ENCODE measurements at places on chromosomes 7 and 10.

GRCh38 chr7:155069992-155070751, at the start of gene HTR5A:
Gene HTR5A (plus strand): TSS chr7:155070324. CDS start chr7:155070900, 576 bp downstream.
- peak; percentile 84 for DNase-seq

DNA sequence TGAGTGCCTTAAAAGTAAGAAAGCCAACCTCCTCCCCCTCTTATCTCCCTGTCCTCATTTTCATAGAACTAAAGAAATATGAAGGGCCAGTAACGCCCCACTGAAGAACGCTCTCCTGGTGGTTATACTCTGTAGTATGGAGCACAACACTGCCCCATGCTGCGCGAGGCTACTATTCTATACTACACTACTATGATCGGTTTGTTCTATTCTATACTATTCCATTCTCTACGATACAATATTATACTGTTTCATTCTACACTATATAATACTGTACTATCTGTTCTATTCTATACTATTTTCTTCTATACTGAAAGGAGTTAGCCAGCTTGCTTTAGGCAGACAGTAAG, 34.8 kb downstream of the DIP2C start:
- DNase-seq = no peak

- DNase-seq = peak; percentile 47
These were observed 204.6 kb downstream of the ARHGAP21 start for GRCh38 chr10:24518981-24519597.

DNA sequence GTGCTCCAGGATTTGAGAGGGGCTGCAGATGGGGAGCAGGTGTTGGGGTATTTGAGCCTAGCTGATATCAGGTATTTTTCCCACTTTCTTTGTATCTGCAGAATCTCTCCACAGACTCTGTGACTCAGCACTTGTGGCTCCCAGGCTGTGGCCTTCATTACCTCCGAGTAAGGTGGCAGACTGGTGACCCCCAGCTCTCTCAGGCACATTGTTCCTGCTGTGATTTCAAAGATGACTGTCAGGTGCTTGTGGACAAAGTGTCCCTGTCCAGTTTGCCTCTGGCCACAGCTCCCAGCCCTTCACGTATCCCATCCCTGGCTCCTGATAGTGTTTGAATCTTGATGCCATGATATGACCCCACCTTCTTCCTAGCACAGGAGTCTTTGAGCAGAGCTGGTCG, 396.8 kb upstream of the PODXL start:
- no peak for DNase-seq

DNA sequence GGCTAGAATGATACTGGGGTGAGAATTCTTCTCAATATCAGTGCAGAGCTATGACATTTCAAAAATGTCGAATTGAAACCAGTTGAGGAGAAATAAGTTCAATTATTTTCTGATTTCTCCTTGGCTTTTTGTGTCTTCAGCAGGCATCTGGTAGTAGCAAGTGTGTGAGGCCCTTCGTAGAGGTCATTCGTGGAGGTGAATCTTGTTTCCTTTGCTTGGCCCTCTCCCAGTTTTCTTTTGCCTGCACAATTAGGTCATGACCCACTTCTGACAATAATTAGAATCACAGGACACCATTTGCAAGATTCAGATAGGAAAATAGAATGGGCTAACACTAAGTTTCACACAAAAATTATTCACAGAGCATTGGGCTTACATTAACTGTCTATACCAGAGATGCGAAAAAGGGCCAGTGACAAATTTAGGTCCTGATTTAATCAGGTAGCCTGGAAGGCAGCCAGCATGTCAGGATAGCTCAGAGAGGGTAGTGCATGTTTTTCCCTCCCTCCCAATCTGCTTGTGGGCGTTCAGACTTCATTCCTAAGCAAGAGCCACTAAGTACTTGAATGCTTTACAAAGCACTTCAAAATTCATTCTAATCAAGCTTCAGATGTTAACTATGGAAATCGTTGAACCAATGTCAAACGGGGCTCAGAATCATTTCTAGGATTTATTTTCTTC, 24.0 kb upstream of the A1CF start:
- DNase-seq = no peak

GRCh38 chr7:153370092-153370491, 610.5 kb downstream of the ACTR3B start:
- DNase-seq = no peak

GRCh38 chr10:4051011-4051640, 266.1 kb upstream of the KLF6 start:
- no peak for DNase-seq

DNA sequence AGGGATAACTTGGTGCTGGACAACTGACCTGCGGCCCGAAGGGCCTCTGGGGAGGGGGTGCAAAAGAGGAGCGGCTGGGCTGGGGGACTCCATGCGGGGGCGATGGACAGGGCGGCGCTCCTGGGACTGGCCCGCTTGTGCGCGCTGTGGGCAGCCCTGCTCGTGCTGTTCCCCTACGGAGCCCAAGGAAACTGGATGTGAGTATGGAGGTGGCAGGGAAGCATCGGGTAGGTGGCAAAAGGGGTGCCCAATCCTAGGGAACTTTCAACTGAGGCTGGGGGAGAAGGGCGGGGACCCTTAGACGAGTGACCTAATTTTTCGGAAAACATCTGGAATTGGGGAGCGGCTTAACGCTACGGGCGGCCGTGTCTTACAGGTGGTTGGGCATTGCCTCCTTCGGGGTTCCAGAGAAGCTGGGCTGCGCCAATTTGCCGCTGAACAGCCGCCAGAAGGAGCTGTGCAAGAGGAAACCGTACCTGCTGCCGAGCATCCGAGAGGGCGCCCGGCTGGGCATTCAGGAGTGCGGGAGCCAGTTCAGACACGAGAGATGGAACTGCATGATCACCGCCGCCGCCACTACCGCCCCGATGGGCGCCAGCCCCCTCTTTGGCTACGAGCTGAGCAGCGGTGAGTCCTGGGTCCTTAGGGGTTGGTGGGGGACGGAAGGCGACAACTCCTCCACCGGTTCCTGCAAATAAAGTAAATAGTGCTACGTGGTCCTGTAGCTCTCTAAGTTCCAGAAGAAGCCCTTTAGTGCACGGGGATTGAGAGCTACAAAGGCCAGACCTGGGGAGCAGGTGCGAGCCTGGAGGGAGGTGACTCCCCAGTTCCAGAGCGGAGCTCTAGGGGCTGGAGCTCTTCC, 622 bp downstream of the WNT16 start:
- no peak for DNase-seq

GRCh38 chr7:1536743-1537534, 6.4 kb downstream of the MAFK start:
- DNase-seq = no peak

- no peak for DNase-seq
These were observed 23.1 kb upstream of the ZMIZ1 start for GRCh38 chr10:79045566-79046175.

- DNase-seq = no peak
These were observed 99.7 kb downstream of the AVL9 start for GRCh38 chr7:32594965-32595490.

DNA sequence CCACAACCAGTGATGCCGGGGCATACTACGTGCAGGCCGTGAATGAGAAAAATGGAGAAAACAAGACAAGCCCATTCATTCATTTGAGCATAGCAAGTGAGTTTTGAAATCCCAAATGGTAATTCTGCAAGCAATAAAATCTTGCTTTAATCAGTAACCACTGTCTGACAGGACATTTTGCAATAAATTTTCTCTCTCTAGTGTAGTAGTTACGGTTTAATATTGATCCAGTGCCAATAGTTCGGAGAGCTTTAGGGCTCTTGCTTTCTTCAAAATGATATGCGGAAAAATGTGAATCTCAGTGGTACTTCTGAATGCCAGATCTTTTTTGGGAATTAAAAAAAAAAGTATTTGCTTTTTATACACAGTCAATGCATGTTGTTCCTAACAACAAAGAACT, 520.4 kb downstream of the SDK1 start:
- DNase-seq = no peak

GRCh38 chr7:127530148-127530547, 55.2 kb downstream of the GCC1 start:
- DNase-seq = no peak

GRCh38 chr7:122803323-122803722, 82.9 kb downstream of the CADPS2 start:
- DNase-seq = no peak

DNA sequence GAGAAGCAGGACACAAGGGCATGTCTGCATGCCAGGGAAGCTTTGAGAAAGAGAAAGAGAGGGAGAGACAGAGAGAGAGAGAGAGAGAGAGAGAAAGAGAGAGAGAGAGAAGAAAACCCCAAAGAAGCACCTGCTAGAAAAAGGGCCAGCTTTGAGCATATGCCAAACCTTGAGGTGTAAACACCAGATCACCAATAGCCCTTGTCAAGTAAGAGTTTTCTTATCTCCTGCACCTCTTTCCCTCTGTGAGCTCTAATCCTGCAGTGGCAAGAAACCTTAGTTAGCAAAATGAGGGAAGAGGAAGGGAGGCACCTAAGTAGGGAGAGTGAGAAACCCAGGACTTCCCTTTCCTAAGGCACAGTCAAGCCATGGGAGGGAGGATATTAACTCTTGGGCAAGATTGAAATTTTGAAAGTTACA, 11.3 kb upstream of the TRDMT1 start:
- DNase-seq = no peak

DNA sequence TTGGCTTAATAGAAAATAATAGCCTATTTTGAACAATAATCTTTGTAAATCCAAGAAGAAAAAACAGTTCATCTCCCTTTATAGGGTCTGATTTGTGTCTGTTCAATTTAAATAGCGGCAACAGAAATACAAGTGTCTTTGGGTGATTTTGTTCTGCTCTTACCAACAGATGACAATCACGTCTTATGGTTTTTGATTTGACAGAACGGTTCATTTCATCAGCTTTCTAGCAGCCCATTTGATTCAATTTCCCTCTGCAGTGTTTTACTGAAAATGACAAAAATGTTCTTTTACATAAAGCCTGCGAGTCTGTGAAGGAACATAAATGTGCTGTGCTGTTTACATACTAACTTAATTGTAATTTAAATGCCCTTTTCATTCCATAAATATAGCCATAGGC, 180.5 kb downstream of the MGMT start:
- no peak for DNase-seq

- no peak for DNase-seq
These were observed at the start of gene FAM170B for GRCh38 chr10:49133706-49134248. Gene FAM170B (minus strand): TSS chr10:49134021. CDS start chr10:49133918, 103 bp downstream.

DNA sequence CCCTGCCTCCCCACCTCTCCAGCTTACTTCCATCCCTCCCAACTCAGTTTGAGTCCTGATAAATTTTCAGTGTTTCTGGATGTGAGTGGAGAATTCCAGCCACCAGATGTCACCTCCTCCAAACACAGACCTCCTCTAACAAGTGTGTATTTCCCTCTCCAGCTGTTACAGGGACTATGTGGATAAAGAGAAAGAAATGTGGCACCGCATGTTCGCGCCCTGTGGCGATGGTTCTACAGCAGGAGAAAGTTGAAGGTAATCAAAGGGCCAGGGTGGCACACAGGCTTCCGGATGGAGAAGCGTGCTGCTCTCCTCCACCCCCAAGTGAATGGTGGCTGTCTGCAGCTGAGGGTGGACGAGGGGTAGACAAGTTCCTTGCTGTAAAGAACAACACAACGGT, 14.7 kb downstream of the FKBP6 start:
- no peak for DNase-seq

- no peak for DNase-seq
These were observed 191.9 kb downstream of the MAD1L1 start for GRCh38 chr7:2040893-2041270.

- DNase-seq = no peak
These were observed 325.9 kb downstream of the ADARB2 start for GRCh38 chr10:1411451-1411850.

- no peak for DNase-seq
These were observed 92.5 kb upstream of the ASAH2 start for GRCh38 chr10:50343702-50344331.

GRCh38 chr7:105623378-105623777, 42.1 kb upstream of the EFCAB10 start:
- DNase-seq = no peak

- DNase-seq = no peak
These were observed 10.9 kb downstream of the RBP3 start for GRCh38 chr10:47359101-47359500.

DNA sequence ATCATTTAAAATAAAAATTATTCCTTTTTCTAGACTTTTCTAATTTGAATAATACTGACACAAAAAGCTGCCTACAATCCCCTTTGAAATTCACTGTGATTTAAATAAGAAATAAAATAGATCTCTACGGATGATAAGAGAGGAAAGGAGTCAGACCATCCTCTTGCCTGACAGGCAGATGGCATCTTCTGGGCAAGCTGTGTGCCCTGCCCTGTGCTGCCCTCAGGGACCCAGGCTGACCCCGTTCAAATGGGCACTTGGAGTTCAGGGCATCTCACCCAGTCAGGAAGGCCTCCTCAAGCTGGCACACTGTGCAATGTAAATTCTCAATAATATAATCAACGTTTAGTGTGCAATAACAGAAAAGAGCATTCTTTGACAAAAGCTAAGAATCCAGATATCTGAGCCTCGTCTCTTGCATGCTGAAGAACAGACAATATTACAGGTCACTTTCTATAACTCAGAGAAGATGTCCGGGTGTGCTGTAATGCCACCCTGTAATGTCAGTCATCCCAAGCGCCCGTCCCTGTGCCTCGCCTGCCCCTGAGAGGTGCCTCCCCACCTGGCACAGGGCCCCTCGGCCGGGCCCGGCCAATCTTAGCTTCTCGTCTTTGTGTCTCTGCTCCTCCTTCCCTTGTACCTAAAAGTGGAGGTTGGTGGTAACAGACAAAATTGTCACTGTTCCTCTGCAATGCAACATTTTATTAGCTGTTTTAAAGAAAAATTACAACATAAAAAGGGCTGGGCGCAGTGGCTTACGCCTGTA, 263.3 kb downstream of the COBL start:
- DNase-seq = no peak

DNA sequence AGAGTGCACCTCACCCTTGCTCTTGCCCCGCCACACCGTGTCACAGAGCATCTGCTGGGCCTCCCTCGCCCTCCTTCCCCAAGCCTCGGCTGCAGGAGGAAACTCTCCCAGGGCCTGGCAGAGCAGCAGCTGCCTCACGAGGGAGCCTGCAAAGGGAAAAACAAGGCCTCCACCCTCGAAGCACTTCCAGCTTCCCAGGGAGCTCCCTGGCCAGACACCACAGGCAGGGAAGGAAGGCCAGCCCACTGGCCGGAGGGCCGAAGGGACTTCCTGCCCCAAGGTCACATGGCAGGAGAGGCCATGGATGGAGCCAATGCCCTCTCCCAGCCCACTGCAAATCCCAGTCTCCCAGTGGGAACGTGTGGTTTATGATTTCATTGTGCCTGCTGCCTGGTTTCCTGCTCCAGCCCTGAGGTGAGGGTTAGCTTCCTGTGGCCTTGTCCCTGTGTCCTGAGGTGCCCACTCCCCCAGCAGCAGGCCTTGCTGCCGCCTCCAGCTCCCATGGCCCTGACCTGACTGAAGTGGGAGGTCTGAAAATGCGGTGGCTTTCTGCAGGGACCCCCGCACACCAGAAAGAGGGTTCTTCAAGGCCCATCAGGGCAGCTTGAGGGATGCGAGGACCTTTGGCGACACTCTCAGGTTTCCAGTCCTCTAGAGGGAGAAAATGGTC, 100.5 kb upstream of the PPIF start:
- DNase-seq = no peak

Measured in stimulated activated CD4-positive, alpha-beta T cell treated with anti-CD3 and anti-CD28 coated beads, Interleukin-2, amount 100 ng/mL, for 24 hours (primary cell).